ENCODE measurements at places on chromosomes 11 and 22. TPM values are rescaled to one million over a fixed set of nuclear protein-coding genes. Genes with fewer than 3 reads are reported as not detected.
A peak's percentile ranks its signal among the peaks of the same experiment; 100 is the strongest.

- no peak for DNase-seq
Measured at GRCh38 chr11:16434036-16434435, 77.7 kb upstream of the SOX6 start.

GRCh38 chr11:65297026-65297672, 17.5 kb upstream of the CDC42EP2 start:
- no peak for DNase-seq

GRCh38 chr22:24517446-24517845, 22.3 kb downstream of the UPB1 start:
- DNase-seq, result no peak

DNA sequence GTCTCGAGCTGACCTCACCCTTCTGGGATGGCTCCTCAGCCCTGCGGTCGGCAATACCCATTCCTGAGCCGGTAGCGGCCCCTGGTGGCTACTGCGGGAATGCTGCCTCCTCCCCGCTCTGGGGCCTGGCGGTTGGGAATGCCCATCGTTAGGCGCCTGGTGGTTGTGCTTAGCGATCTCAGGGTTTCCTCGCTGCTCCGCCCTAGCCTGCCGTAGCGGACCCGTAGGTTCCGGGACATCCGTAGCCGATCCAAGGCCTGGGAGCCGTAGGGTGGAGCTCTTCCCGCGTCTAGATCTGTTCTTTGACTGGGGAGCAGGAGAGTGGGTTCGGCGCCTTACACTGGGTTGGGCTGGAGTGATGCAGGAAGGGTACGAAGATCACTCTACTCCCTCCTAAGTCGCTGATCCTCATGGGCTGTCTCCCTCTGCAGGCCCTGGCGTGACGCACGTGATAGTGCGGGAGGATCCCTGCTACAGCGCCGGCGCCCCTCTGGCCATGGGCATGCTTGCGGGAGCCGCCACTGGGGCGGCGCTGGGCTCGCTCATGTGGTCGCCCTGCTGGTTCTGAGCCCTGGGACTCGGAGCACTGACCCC, 14.8 kb downstream of the PLEKHB1 start:
- peak; percentile 84 for DNase-seq

- DNase-seq, result no peak
Measured at GRCh38 chr11:70729949-70730348, 331.6 kb downstream of the CTTN start.

DNA sequence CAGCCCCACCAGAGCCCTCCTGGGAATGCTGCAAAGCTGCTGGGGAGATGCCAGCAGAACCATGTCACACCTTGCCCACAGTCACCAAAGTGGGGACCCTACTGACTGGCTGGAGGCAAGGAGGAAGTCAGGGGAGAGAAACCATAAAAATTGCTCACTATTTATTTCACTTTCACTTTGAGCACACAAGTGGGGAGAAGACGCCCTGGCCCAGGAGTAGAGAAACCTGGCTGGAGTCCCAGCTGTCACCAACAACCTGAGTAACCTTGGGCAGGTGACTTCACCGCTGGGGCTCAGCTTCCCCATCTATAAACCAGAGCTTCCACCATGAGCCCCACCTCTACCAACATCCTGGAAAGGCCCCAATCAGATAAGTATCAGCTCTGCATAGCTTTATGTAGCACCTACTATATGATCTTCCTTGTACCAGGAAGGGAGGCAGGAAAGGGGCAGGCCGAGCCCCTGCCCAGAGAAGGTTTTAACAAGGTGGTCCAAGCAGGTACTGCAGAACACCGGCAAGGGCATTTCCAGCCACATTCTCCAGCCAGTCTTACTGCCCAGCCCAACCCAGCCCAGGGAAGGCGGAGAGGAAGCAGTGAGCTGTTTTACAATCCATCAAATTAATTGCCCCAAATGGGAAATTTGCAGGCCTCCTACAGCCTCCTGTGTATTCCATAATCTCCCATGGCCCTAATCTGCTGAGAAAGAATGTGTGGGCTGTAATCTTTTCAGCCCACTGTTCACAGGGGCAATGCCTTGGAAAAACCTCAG, 27.6 kb downstream of the PLEKHA7 start:
- DNase-seq, result peak; percentile 60

DNA sequence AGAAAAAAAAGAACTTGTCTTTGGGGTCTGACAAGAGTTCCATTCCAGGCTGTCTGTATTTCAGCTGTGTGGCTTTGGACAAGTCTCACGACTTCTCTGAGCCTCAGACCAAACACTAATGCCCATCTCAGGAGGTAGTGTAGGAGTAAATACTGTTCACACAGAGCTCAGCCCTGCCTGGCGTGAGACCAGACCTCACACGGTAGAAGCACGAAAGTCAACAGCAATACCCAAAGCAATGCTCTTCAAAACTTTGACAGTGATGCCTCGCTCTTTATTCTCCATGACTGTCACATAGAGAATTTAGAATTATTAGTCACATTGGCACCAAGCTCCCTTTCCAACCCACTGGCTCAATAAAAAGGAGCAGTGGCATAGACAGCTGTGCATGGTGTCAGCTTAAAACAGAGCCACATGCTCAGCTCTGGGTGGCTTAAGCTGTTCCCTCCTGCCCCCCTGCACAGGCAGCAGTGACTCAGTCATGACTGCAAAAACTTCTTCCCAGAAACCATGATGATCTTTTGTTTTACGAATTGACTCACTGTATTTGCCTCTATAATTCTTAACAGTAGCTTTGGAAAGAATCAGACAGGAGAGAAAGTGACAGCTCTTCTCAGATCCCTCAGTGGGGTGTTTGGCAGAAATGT, 74.0 kb upstream of the PHF21B start:
- DNase-seq, result no peak

DNA sequence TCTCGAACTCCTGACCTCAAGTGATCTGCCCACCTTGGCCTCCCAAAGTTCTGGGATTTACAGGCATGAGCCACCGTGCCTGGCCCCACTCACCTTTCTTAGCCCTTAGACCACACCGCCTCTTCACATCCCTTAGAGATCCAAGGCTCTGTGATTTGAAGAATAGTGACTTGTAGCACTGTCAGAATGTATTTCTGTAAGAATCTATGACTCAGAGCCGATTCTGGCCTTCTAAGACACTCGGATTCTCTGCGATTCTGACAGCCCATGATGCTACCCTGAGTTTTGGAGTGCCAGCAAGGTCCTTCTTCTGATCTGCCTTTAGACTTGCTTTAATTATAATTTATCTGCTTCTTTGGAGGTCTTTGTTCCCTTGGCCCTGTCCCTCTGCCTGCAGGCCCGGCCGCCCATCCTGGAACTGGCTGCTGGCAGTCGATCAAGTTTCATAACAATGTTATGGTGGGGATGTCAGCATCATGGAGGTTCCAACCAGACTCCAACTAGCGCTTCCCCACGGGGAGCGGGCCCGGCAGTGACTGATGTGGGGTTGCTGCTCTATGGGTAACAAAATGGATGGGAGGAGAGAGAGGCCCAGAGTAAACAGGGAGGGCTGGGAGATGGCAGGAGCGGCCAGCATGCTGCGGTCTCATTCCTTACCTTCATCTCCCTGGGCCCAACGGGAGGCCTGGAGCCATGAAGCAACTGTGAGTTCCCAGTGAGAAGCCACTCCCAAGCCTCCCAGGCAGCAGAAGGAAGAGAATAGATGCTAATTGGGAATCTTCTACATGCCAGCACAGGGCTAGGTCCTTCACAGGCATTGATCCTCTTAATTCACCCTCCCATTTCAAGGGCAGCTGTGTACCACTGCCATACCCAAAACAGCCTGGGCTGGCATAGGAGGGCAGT, 55.7 kb upstream of the RASD2 start:
- no peak for DNase-seq

DNA sequence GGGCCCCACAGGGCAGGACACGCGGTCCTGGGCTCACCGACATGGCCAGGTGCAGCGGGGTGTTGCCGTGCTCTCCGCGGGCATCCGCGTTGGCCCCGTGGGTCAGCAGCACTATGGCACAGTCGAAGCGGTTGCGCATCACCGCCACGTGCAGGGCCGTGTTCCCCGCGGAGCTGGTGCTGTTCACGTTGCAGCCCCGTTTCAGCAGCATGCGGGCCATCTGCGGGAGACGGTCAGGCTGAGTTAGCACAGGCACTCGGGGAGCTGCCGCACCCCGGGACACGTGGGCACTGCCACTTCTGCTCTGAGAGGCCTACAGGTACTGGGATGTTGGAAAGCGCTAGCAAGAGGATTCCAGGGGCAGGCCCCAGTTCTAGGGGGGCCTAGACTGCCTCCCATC, 22.3 kb upstream of the BAIAP2L2 start:
- DNase-seq, result no peak

DNA sequence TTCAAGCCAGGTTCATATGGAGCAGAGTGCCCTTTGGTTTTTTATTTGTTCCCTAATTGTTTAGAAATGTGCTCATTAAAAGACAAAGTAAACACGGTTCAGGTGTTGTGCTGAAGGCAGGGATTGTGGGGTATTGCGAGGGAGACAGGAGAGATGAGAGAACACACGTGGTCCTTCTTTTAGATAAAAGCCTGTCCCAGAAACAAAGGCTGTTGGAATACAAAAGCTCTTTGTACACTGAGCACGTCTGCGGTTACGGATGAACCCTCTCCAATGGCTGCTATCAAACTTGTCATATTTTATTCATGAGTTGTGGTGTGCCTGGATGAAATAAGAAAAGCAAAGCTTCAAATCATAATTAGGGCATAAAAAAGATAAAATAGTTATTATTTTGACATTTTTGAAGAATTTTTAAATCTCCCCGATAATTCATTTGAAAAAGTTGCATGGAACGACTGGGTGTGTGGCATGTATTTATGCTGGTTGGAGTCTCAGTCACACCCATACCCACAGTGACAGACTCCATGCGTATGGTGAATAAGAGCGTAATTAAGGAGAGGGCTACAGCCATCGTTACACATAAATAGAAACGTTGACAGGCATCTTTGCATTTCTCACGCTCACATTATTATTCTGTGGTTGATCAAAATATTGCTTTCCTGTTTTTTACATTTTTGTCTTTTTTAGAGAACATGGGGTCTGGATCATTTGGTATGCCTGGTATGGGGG, 92.9 kb downstream of the NELL1 start:
- no peak for DNase-seq

- DNase-seq, result no peak
Measured at GRCh38 chr11:117345039-117345438, 17.4 kb downstream of the CEP164 start.

DNA sequence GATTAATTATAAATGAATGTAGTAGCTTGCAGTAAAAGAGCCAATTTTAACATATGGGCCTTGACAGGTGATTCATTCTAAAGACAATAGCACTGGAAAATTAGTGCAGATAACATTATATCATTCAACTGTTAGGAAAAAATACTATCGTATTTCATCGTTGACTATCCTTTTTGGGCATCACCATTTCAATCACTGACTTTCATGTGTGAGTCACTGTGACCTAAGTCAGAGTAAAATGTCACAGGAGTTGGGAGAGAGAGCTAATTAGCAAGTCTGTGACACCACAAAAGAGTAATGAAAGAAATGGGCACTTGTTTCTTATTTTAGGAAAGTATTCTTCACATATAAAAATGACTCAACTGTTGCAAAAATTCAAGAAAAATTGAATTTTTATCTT, 253.8 kb upstream of the CNTN5 start:
- DNase-seq, result no peak

GRCh38 chr11:108609682-108610081, 16.1 kb upstream of the EXPH5 start:
- no peak for DNase-seq

GRCh38 chr22:45843986-45844385, 133.0 kb downstream of the WNT7B start:
- no peak for DNase-seq

DNA sequence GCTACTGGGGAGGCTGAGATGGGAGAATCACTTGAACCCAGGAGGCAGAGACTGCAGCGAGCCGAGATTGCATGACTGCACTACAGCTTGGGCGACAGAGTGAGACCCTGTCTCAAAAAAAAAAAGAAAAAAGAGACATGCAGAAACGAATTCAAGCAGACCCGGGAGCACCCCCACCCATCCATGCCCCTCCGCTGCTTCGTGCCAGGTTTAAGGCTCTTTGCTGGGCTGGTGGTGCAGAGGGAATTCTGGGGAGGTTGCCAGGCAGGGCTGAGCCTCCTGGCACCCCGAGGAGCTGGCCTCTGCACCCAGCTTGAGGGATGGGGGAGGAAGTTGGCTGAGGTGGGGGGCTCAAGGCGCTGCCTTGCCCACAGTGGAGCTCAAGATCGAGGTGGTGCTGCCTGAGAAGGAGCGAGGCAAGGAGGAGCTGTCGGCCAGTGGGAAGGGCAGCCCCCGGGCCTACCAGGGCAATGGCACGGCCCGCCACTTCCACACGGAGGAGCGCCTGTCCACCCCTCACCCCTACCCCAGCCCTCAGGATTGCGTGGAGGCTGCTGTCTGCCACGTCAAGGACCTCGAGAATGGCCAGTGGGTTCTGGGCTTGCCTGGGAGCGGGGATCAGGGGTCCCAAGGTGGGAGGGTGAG, 6.0 kb downstream of the AIFM3 start:
- DNase-seq, result no peak

GRCh38 chr22:41050883-41051282, 41.5 kb upstream of the EP300 start:
- DNase-seq, result no peak

GRCh38 chr11:93525601-93526345, 17.4 kb downstream of the SMCO4 start:
- no peak for DNase-seq

DNA sequence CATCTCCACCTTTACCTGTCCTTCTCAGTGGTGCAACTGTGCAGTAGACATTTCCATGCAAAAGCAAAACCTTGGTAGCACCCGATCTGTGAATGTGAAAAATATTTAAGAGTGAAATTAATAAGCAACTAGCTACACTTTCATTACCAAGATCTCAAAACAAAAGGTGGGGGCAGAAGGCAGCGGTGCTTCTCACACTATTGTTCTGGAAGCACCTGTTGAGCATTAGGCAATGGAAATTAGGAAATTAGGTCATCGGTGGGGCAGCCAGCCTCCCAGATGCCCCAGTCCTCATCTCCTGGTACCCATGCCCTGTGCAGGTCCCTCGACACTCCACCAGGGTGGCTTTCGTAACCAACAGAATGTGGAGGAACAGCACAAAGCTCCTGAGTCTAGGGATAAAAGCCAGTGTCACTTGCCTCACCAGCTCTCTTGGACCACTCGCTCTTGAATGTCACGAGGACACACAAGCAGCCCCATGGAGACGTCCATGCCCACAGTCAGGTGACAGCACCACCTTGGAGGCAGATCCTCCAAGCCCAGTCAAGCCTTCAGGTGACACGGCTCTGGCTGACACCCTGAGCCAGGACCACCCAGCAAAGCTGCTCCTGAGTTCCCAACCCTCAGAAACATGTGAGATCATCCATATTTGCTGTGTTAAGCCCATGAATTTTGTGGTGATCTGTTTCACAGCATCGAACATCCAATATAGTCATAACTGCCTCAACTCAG, 3.3 kb downstream of the LTO1 start:
- DNase-seq, result no peak

The OR10D3 gene
- not detected for total RNA-seq

The BIRC3 gene
- 39.6 TPM for total RNA-seq

The TTLL1 gene
- total RNA-seq, result 9.3 TPM

The CDC42BPG gene
- 0.42 TPM for total RNA-seq

The KCNQ1 gene
- total RNA-seq, result 20.4 TPM

The FAM111B gene
- 95.8 TPM for total RNA-seq

The OR8A1 gene
- not detected for total RNA-seq

The UBQLNL gene
- total RNA-seq, result 0.25 TPM

The FGF19 gene
- not detected for total RNA-seq

The OR4D9 gene
- not detected for total RNA-seq

The CHID1 gene
- 45.5 TPM for total RNA-seq

The C1QTNF4 gene
- total RNA-seq, result not detected

The PGM2L1 gene
- total RNA-seq, result 8.4 TPM

The ANGPTL5 gene
- not detected for total RNA-seq
